ENCODE measurements at places on chromosomes 4 and X.

DNA sequence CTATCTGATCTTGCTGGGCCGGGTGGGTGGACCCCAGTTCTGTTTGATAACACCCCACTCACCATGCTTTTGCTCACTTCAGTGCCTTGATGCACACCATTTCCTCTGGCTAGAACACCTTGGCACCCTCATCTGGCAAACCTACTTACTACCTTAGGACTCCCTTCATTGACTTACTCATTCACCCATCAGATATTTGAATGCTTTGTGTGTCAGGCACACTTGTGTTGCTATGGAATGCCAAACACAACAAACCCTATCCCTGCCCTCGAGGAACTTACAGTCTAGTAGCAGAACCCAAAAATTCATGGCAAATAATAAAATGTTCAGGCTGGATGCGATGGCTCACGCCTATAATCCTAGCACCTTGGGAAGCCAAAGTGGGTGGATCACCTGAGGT lies 13.9 kb downstream of the CCNG2 start:
- DNase-seq, result no peak

- DNase-seq, result peak; percentile 73
These were observed 191.4 kb downstream of the SPRY1 start for GRCh38 chr4:123587983-123588494.

DNA sequence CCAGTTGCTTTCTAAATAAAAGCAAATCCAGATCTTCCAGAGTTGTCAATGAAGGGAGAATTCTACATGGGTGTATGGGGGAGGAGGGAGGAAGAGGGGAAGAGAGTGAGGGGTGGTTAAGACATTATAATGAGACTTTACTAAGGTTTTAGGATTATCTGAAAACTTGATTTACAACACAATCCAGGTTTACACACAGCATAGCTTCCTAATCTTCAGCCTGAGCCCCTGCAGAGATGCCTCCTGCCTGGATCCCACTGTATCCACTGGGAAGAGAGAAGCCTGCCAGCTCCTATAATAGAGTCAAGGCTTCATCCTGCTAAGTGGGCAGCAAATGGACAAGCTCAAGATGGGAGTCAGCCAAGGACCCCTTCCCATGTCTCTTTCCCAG lies 85.6 kb upstream of the KIT start:
- DNase-seq, result no peak

GRCh38 chr4:163111588-163111987 lies 55.1 kb downstream of the NAF1 start:
- no peak for DNase-seq

- no peak for DNase-seq
These were observed 222.2 kb upstream of the PPP1R2C start for GRCh38 chrX:43000121-43000520.

- no peak for DNase-seq
These were observed 161.0 kb upstream of the FAM241A start for GRCh38 chr4:111984169-111984819.
